ENCODE measurements at places on chromosomes 6 and 20. TPM values are rescaled to one million over a fixed set of nuclear protein-coding genes. Genes with fewer than 3 reads are reported as not detected.

IPCEF1 gene
- 32.6 TPM for total RNA-seq

PTK6 gene
- not detected for total RNA-seq

PLCB1 gene
- total RNA-seq: 115 TPM

PNPLA1 gene
- total RNA-seq: not detected
